ENCODE measurements at places on chromosomes 11 and 22.

DNA sequence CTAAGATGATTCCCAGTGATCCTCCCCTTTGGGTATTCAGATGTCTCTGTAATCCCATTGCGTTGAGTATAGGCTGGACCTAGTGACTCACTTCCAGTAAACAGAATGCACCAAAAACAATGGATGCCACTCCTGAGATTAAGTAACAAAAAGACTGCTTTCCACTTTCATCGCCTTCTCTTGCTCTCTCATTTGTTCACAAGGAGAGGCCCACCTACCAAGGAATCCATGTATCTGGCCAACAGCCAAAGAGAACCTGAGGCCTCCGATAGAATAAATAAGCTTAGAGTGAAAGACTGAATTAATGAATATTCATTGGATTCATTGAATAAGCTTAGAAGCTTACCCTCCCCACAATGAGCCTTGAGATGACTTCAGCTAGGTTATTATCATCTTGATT is 454.6 kb downstream of the KCNA4 start:
- DNase-seq: no peak

- DNase-seq: peak; percentile 20
Observed at GRCh38 chr11:120564573-120565311, 53.2 kb downstream of the GRIK4 start.

GRCh38 chr11:719214-720016 is 13.4 kb downstream of the EPS8L2 start:
- DNase-seq: no peak

DNA sequence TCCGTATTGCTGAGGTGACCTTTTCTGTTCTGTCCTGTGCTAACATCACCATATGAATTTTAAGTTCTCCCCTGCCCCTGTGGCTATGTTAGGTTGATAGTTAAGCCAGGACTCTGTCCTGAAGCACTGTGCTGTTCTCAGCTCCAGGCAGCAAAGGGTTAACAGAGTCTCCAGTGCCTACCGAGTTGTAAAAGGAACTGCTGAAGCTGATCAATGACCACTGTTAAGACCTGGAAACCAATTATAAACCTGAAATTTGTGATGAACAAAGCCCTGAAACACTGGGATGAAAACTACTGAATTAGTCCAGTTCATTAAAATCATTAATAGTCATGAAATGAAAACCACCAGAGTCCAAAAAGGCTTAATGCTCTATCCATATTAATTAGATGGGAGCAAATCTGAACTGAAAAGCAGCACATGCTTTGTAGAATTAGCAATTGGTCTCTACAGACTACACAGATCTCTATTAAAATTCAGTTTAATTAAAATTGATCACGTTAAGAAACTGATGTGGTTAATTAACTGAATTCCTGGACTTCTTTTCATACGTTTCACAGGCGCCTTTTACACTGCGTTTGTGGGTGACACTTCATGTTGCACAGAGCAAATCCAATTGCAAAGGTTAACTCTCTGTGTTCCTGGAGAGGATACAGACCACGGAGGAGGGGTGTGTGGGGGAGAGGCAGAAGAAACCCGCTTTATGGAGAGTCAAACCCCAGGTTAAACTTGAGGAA is 188.5 kb upstream of the MPPED2 start:
- no peak for DNase-seq

- DNase-seq: no peak
Observed at GRCh38 chr11:1741741-1742140, 8.7 kb downstream of the IFITM10 start.

GRCh38 chr22:17410576-17410975 is 41.3 kb downstream of the CECR2 start:
- DNase-seq: no peak

DNA sequence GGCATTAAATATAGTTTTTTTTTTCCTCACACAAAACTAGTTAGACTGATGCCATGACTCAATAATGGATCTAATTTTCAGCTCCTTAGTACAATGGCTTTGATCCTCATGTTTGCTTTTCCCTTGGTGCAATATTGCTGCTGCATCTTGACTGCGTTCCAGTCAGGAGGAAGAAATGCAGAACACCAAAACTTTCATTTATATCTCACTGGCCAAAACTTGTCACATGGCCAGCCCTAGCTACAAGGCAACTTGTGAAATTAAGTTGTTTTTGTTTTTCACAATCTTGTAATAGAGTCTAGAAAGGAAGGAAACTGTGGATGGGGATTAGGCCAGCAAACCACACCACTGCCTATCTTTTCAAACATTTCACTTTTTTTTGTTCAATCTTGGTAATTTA is 36.7 kb downstream of the SMC1B start:
- peak; percentile 60 for DNase-seq

DNA sequence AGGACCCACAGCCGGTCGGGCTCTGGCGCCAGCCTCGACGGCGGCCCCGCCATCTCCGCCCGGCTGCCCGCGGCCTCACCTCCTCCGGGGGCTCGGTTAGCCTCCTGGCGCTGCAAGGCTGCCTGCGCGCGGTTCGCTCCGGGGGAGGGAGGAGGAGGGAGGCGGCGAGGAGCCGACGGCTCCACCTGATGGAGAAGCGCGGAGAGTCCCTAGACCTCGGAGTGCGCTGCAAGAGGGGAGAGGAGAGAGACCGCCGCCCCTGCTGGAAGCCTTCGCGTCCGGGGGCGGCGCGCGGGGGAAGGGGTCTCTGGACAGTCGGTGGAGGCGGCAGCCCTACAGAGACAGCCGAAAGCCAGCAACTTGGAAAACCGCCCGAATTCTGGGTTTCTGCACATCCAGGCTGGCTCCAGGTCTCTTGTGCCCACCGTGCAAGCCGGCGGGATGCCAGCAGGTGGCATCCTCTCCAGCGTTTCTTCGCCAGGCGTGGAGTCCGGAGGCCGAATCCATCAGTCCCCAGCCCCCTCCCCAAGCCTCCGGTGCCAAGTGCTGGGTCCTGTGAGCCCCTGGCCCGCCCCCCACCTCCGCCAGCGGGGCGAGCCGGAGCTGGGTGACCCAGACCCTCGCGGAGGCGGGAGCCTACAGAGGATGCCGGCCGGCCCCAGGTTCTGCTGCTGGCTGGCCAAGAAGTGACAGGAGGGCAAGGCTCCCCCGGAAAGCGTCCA is 2.9 kb upstream of the KIRREL3 start:
- DNase-seq: peak; percentile 27

DNA sequence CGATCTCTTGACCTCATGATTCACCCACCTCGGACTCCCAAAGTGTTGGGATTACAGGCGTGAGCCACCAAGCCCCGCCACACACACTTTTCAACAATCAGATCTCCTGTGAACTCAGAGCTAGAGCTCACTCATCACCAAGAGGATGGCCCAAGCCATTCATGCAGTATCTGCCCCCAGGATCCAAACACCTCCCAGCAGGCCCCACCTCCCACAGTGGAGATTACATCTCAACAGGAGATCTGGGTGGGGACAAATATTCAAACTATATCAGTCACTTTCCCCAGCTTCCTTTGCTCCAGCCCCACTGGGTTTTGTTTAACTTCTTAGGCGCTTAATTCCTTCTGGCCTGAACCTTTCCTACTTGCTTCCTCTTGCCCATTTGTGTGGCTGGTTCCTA is 26.3 kb upstream of the SORL1 start:
- DNase-seq: no peak
